ENCODE measurements at places on chromosomes 2 and 18.
A peak's percentile ranks its signal among the peaks of the same experiment; 100 is the strongest.

- DNase-seq: no peak
Measured at GRCh38 chr18:63017076-63017475, 301.7 kb downstream of the PHLPP1 start.

DNA sequence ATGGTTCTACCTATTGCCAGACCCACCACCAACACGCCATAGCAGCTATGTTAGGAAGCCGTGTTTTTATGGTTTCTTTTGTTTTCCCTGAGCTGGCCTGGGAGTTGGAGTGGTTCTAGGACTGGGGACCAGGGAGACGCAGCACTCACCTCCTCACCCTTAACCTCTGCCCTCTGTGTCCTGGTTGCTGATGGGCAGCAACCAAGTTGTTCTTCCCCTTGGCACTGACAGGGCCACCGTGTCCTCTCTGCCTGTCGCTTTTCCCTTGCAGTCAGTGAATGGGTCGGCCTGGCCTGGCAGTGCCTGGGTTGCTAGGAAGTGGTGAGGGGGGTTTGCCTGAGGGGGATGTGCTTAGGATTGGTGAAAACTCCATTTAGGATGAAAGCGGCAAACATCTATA is 197.1 kb upstream of the GATA6 start:
- DNase-seq: no peak

DNA sequence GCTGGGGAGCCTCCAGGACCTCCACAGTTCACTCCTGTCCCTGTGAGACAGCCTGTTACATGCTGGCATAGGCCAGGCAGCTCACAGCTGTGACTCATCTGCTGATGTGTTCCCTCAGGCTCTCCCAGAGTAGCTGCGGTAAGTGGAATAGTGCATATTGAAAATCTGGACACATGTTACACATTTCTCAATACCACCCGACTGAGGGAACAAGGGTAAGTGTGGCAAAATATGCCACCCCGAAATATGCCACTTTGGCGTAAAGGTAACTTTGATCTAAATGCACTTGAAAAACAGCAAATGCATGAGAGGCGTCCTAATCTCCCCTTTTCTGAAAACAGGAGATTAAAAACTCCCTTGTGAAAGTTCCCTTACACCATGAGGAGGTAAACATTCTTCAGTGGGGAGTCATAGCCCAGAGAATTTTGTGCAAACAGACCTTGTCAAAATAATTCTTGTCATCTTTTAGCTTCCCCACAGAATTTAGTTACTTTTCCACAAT is 557.9 kb downstream of the CCDC85A start:
- DNase-seq: no peak

- DNase-seq: no peak
Measured at GRCh38 chr2:203997980-203998809, 61.6 kb downstream of the ICOS start.

- no peak for DNase-seq
Measured at GRCh38 chr18:71115261-71115660, 826.4 kb downstream of the SOCS6 start.

DNA sequence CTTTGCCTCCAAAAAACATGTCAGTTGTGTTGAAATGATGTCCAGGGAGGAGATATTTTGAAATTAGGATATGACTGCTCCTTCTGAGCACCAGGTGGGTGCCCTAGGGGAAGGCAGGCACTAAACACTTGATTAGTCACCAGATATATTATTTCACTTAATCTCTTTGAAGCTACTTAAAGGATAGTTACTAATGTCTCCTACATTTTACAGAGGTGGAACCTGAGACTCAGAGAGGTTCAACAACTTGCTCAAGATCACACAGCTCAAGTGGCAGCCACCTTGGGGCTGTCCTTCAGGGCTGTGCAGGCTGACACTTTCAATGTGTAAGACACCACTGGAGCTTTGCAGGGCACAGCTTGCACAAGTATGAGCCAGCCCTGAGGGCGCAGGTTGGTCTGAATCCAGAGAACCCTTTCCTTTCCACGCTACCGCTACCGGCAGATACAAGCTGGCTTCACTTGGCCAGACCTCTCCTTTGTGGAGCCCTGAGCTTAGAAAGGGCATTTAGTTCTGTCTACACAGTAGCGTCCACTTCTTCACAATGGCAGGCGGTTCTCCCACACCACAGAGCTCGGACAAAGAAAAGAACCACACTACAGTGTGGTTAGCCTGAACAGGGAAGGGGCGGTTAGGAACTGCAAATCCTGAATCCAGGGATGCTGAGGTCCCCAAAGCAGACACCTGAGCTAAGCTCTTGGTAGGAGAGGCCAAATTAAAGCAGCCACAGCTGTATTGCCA is 16.4 kb downstream of the ALPK2 start:
- DNase-seq: no peak

DNA sequence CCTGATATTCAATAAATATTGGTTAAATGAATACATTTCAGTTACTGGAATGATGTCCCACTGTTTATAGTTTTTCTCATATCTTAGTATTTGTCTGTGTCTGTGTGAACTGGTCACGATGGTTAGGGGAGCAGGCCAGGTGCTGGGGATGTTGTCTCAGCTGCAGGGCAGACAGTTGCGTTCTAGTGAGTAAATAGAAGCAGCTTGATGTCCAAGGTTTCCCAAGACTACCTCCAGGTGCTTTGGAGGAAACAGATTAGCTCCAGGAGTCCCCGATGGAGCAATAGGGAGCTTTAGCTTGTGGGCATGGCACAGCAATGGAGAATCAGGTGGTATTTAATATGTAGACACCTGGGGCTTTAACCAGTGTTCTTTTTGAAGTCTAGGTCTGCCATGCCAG is 75.5 kb downstream of the GULP1 start:
- no peak for DNase-seq

GRCh38 chr18:46719388-46719787 is 37.5 kb downstream of the ST8SIA5 start:
- DNase-seq: no peak

- no peak for DNase-seq
Measured at GRCh38 chr2:72078773-72079172, 68.9 kb downstream of the CYP26B1 start.

DNA sequence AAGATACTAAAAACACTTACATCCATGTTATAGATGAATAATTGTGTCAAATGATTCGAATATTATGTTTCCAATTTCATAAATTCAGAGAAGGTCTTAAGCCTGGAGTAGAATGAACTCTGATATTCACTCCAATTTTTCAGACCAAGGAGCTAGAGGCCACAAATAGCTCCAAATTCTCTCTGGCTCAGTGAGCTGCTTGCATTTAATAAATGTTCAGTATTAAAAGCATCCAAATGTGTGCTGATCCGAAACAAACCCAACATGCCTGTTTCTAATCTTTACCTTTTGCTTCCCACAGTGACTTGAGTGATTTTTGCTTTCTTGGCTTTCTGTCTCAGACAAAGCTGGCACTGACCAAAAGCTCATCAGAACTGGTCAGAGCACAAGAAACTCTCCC is 291.4 kb downstream of the CCDC85A start:
- DNase-seq: no peak

DNA sequence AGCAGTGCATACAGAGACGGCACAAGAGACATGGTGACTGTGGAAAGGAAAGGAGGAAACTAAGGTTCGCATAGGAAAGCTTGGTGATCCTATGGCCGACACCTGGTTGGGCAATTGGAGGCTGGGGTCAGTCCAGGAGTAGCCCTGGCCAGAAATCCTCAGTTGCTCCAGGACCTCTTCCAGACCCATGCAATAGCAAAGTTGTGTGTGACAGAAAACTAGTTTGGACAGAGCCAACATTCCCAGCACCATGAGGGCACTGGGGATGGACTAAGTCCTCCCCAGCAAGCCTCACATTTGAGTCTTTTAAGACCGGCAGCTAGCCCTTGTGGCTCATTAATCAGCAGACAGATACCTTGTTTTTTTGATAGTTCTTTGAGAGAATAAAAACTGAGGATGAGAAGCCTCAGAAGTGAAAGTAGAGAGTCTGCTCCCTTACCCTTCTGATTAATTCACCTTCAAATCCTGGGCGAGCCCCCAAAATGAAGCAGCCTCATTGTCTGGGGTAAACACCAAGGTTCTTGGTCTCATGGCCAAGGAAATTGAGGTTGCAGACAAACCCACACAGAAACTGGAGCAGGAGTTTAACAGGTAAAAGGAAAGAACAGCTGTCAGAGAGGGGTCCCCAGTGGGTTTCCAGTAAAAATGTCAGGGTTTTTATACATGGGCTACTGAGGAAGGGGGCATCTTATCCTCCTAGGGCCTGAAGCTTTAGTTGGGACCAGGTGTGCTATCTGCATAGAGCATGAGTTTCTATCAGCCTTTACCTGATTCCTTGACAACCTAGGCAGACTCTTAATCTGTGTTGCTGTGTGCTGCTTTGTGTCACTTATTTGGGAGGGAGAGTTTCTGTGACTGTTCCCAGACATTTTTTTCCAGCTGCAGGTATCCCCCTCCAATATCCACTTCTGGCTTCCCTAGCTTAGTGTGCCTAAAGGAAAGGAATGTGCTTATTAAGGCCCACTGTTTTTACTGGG is 39.1 kb downstream of the STK17B start:
- no peak for DNase-seq

- no peak for DNase-seq
Measured at GRCh38 chr18:12599543-12599942, 58.4 kb downstream of the SPIRE1 start.

GRCh38 chr2:69450735-69451416 is 13.6 kb upstream of the NFU1 start:
- no peak for DNase-seq

GRCh38 chr2:7785700-7786099 is 868.5 kb downstream of the RNF144A start:
- DNase-seq: no peak

DNA sequence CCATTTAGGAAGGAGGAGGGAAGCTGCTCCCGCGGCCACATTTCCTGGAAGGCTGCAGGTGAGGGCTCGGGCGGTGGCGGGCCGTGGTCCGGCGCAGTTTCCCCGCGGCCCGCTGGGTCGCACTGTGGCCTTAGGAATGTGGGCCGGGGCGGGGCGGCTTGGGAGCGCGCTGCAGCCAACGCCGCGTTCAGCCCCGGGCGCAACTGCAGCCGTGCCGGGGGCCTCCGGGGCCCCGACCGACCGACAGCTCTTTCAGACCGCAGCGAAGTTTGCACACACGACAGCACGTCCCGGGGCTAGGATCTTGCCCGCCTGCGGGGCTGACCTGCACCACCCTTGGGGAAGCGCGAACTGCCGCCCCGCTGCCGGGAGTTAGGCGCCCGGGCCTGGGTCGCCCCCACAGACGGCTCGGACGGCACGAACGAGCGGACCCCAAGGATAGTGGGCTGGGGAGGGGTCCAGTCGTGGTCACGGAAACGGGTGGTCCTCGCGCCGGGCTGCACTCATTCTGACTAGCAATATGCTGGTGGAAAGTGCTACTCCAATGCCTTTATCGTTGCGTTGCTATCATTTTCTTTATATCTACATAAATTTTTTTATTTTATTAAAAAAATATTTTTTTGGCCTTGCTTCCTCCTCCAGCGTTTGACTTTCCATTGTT is 69.9 kb upstream of the DLX2 start:
- DNase-seq: peak; percentile 52

DNA sequence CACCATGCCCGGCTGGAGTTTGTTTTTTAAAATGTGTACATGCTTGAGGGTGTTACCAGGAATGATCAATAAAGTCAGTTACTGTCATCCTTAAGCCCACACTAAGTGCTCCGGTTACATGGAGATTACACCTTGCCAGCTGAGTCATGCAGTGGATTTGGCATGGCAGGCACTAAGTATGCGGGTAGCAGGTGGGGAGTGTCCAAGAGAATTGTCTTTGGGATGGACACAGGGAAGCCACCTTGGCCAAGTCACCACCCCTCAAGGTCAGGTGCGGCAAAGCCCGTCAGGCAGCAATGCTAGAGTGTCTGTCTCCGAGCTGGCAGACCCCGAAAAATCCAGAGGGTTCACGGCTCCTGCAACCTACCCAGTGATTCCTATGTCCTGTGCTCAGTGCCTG is 54.8 kb downstream of the GBX2 start:
- DNase-seq: no peak

DNA sequence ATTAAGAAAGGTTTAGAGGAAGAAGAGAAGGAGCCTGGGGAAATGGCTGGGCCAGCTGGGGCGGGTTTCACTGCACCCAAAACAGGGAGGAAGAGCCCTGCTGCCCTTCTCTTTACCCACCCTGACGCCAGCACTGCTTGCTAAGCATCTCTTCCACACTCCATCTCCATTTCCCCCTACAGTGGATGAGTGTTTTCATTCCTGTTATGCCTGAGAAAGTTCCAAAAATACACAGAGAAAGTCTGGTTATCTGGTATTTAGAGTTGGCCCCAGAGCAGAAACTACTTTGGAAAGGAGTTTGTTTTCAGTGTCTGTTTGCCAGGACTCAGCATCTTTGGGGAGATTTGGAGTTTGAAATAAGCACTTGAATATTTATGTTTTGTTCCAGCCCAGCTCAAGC is 451.0 kb downstream of the SLC4A3 start:
- no peak for DNase-seq

DNA sequence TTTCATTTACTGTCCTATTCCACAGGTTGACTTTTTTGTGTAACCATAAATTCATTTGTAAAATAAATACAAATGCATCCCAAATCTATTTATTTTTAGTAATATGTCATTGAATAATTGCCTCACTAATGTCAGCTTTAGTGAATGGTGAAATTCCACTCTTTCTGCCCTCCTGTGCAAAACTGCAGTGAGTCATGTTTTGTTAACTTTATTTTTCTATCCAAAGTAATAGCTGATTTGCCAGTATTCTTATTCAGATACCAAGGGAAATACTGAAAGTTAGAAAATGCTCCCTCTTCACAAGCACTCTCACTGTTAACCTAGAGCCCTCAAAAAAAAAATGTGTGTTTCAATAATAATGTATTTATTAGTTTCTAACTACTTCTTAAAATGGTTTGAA is 322.8 kb downstream of the RIT2 start:
- no peak for DNase-seq

- DNase-seq: no peak
Measured at GRCh38 chr2:40556739-40557138, 104.8 kb upstream of the SLC8A1 start.

DNA sequence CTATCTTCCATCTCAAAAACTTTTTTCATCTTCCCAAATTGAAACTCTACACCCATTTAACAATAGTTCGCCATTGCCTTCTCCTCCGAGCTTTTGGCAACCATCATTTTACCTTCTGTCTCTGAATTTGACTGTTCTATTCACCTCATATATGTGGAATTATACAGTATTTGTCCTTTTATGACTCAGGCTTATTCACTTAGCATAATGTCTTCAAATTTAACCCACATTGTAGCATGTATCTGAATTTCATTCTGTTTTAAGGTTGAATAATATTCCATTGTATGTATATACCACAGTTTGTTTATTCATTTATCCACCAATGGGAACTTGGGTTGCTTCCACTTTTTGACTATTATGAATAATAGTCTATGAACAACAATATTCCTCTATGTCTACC is 233.9 kb downstream of the GPD2 start:
- no peak for DNase-seq

- no peak for DNase-seq
Measured at GRCh38 chr2:14982790-14983189, 350.3 kb downstream of the LRATD1 start.

- DNase-seq: peak; percentile 24
Measured at GRCh38 chr2:102771114-102771513, 9.3 kb downstream of the TMEM182 start.

DNA sequence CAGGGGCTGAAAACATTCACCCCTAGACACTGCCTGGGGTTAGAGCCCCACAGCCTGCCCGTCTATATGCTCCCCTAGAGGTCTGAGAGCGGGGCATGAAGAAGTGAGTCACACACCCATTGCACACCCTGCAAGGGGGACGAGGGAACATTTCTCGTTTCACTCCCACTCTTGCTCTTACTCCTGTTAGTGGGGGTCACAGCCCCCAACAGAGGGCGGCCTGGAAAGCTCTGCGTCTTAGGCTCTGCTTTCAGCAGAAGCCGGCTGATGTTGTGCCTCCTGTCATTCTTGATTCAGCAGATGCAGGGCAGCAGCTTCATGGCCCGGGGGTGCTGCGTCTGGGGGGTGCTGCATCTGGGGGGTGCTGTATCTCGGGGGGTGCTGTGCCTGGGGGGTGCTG is 141.3 kb downstream of the ASB1 start:
- DNase-seq: no peak

All from right lung (tissue), 10 donors.